ENCODE measurements at places on chromosomes 4 and X. TPM values are rescaled to one million over a fixed set of nuclear protein-coding genes. Genes with fewer than 3 reads are reported as not detected.
A peak's percentile ranks its signal among the peaks of the same experiment; 100 is the strongest.

Gene LONRF3
- total RNA-seq, result not detected

DNA sequence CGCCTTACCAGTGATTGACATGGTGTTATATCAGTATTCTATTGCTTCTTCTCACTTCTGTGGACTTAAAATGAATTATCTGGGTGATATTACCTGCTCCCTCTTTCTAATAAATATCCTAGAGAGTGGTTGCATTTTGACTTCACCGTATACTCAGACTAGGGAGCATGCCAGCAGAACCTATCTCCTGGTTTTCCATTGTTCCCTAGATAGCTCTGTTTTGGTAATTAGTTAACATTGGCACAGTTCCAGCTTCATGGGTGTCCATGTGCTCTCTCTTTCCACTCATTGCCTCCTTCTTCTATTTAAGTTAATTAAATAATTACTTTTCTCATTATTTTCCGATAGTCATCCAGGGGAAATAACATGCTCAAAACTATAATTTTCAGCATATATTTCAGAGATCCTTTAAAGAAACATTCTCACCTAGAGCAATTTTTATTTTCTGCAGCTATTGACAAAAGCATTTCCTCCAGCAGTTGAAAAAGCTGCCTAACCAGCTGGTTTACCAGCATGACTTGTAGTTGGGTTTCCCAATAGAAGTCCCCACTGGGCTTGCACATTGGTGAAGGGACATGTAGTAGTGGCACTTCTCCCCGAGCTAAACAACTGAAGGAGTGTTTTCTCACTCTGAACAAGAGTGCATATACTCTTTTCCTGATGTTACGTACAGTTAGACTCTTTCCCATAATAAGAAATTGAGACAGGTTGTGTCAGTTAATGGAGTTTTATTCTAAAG is 27.9 kb upstream of the PAPSS1 start:
- H3K4me3 ChIP-seq, result no peak overlapping the region
- no peaks in the 10 kb centered on the region for H3K36me3 ChIP-seq
- DNase-seq, result no peak
- H3K27me3 ChIP-seq, result peaks cover 4% of the 10 kb centered on the region
- no peaks in the 10 kb centered on the region for H3K4me1 ChIP-seq

DNA sequence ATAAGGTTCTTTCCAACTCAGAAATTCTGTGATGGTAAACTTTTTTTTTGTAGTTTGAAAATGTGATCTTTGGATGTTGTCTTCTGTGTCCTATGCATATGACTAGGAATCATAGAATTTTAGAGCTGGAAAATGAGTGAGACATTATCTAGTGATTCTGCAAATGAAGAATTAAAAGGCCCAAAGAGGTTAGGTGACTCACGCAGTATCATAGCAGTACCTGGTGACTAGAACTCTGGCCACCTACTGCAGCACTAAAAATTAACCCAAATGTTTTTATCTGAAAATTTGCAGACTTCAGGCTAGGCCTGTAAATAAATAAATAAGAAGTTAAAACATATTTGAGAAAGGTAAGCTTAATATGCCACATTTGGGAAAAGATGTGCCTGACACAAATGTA is 52.8 kb downstream of the NFKB1 start:
- no peak overlapping the region for H3K4me3 ChIP-seq
- no peak for DNase-seq
- H3K36me3 ChIP-seq, result no peaks in the 10 kb centered on the region
- no peaks in the 10 kb centered on the region for H3K27me3 ChIP-seq
- H3K4me1 ChIP-seq, result peaks cover 4% of the 10 kb centered on the region

DNA sequence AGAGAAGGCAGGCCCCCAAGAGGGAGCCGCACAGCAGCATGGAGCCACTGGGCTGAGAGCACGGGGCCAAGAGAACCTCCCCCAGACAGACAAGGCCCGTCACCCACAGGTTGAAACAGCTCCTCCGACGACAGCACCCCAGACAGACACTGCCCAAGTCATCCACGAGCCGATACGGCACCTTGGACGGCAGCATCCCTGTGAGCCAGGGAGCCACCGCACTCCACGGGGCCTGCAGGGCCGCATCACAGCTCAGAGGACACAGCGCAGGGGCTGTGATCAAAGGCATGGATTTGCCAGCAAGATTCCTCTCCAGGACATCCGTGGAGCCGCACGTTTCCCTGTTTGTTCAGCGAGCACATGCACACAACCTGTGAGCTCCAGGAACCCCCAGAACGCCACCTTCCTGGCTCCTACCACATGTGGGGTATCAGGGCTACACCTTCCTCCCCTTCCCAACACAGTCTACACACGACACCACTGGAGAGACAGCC is 3.9 kb downstream of the CTBP1 start:
- H3K4me1 ChIP-seq, result peaks cover 8% of the 10 kb centered on the region
- no peak for DNase-seq
- peak overlapping the region; percentile 37 for H3K27ac ChIP-seq
- H3K36me3 ChIP-seq, result peaks cover 7% of the 10 kb centered on the region
- no peaks in the 10 kb centered on the region for H3K27me3 ChIP-seq

DNA sequence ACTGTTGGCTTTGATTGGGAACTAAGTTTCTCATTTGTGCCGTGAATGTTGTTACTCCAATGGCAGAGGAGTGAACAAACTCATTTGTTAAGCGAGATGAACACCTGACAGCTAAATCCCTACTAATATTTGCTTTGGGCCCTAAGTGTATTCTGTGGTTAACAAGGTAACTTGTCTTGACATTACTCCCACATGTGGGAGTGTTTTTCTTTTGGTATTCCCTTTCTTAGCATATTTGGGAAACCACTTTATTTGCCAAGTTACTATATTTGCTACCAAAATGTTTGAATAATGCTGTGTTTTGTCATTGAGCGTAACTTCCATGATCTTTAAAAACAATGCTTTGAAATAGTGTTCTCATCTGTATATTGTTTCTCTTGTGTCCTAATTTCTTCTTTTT is 82.5 kb downstream of the ARHGAP10 start:
- no peaks in the 10 kb centered on the region for H3K4me1 ChIP-seq
- no peak for DNase-seq
- H3K27me3 ChIP-seq, result no peaks in the 10 kb centered on the region
- H3K4me3 ChIP-seq, result no peak overlapping the region
- no peak overlapping the region for H3K27ac ChIP-seq
- H3K36me3 ChIP-seq, result no peaks in the 10 kb centered on the region

All from A673 (cell line).